Activated naive CD4-positive, alpha-beta T cell treated with anti-CD3 and anti-CD28 coated beads for 36 hours (primary cell): ENCODE measurements at places on chromosomes 16 and 17. TPM values are rescaled to one million over a fixed set of nuclear protein-coding genes. Genes with fewer than 3 reads are reported as not detected.

NQO1 gene
- 11.6 TPM for total RNA-seq

ABCA9 gene
- total RNA-seq, result not detected

MYL11 gene
- total RNA-seq, result 0.67 TPM

LLGL2 gene
- 6.2 TPM for total RNA-seq

HOXB3 gene
- total RNA-seq, result 2.0 TPM

TNS4 gene
- total RNA-seq, result 4.7 TPM

DHRS7C gene
- total RNA-seq, result not detected

OVCA2 gene
- total RNA-seq, result 24.7 TPM
